ENCODE measurements at places on chromosomes 5 and 9. TPM values are rescaled to one million over a fixed set of nuclear protein-coding genes. Genes with fewer than 3 reads are reported as not detected.
A peak's percentile ranks its signal among the peaks of the same experiment; 100 is the strongest.

- DNase-seq: no peak
Measured at GRCh38 chr5:2529371-2530092, 221.9 kb downstream of the IRX2 start.

DNA sequence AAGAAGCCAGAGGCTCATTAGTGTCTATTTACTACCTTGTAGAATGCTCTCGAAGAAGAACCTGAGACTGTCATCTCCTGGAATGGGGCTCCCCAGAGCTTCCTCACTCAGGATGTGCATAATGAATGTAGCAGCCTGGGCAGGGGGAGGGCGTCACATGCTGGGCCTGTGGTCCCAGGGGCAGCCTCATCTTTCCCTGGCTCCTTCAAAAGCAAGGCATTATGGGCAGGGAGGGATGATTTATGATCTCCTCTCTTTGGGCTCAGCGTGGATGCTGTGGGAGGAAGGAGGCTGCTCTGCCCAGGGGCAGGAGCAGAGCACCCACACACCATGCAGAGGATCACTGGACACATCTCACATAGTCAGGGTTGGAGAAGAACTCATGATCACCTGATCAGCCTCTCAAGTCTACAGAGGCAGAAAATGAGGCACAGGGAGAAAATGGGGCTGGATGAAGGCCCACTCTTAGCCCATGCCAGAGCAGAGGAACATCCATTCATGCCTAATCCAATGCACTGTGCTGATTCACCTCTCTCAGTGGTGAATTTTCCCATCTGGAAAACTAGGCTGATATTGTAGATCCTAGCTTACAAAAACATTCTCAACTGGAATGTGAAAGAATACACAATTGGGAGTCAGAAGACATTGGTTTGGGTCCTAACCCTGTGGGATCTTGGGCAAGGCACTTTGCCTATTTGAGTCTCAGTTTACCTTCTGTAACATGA is 173.7 kb downstream of the CARTPT start:
- DNase-seq: peak; percentile 22

DNA sequence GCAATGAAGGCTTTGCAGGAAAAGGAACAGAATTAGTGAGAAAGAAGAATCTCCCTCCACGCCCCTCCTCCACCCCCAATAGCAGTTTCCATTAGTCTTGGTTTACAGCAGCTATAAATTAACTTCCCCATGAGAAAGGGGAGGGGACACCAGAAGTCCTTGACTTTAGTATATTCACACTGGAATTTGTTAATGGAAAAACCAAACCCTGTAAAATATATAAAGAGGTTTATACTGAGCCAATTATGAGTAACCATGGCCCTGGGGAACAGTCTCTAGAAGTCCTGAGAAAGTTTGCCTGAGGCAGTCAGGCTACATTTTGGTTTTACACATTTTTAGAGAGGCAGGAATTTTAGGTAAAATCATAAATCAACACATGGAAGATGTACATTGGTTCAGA is 88.5 kb downstream of the ALDH1A1 start:
- DNase-seq: no peak

DNA sequence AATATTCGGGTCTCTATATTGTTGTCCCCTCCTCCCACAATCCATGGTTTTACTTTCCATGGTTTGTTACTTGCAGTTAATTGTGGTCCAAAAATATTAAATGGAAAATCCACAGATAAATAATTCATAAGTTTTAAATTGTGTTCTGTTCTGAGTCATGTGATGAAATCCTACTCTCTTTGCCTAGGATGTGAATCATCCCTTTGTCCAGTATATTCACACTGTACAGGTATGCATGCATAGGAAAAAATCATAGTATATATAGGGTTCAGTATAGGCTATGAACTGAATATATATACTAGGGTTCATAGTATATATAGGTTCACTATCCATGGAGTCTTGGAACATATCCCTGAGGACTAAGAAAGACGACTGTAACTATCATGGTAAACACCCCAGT is 19.6 kb downstream of the INSYN2B start:
- no peak for DNase-seq

ARHGEF37 gene
- 1.1 TPM for total RNA-seq

- no peak for DNase-seq
Measured at GRCh38 chr5:67902497-67902830, 313.1 kb upstream of the PIK3R1 start.

GRCh38 chr5:172644711-172645110 is 3.6 kb downstream of the NEURL1B start:
- no peak for DNase-seq

PDLIM4 gene
- total RNA-seq: 10.6 TPM

GRCh38 chr5:32273821-32274220 is 38.9 kb downstream of the MTMR12 start:
- no peak for DNase-seq

- DNase-seq: no peak
Measured at GRCh38 chr9:32725066-32725860, 58.1 kb upstream of the TMEM215 start.

GRCh38 chr5:179314606-179315355 is 30.5 kb downstream of the ADAMTS2 start:
- DNase-seq: peak; percentile 3

GRCh38 chr5:131513780-131514179 is 121.2 kb downstream of the RAPGEF6 start:
- DNase-seq: no peak

- DNase-seq: no peak
Measured at GRCh38 chr5:140362311-140362710, 2.3 kb downstream of the SLC4A9 start.

GRCh38 chr5:170634256-170634990 is 130.6 kb downstream of the KCNIP1 start:
- no peak for DNase-seq

- DNase-seq: no peak
Measured at GRCh38 chr5:151140686-151141459, 16.7 kb downstream of the ANXA6 start.

BSPRY gene
- total RNA-seq: 6.4 TPM

OTP gene
- total RNA-seq: not detected

GRCh38 chr9:125630436-125630835 is 76.6 kb downstream of the MAPKAP1 start:
- no peak for DNase-seq

DNA sequence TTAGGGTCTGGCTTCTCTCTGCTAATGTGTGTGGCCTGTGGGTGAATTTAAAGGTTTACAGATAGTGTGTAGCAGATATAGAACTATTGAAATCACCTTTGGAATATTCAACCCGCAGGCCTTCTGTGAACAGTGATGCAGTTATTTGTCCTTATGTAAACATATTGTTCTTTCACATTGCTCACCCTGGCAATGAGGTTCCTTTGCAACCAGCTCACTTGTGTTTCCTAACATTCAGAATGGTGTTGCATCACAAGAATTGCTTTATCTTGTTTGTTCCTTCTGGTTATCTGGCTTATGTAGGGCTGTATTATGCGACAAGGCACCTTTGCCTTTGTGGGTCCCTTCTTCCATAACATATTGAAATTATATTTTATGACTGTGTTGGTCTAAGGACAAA is 370.3 kb downstream of the NNT start:
- no peak for DNase-seq

- DNase-seq: peak; percentile 31
Measured at GRCh38 chr5:170216257-170216864, 16.4 kb upstream of the C5orf58 start.

DNA sequence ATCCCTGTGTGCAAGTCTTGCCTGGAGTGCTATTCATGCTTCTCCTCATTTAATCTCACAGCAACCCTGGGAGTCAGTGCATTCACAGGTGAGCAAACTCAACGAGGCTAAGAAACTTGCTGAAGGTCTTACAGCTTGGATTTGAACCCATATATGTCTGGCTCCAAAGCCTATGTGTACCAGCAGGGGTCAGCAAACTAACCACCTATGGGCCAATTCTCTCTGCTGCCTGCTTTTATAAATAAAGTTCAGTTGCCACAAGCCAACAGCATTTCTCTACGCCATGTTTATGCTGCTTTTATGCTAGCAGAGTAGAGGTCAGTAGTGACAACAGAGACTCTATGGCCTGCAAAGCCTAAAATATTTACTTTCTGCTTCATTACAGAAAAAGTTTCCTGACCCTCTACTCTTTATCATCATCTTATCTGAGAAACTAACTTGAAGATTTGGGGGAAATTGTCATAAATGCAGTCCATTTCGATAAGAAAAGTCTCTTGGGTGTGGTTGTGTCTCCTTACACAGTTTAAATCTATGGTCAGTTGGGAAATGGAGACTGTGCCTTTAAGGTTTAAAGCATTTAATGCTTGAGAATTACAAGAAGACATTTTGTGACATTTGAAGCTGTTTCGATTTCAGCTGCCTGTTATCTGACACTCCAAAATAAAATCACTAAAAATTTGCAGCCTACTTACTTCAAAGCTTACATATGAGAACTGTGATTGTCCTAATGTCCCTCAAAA is 137.7 kb downstream of the PRELID2 start:
- peak; percentile 22 for DNase-seq

SPATA31A3 gene
- not detected for total RNA-seq

DNA sequence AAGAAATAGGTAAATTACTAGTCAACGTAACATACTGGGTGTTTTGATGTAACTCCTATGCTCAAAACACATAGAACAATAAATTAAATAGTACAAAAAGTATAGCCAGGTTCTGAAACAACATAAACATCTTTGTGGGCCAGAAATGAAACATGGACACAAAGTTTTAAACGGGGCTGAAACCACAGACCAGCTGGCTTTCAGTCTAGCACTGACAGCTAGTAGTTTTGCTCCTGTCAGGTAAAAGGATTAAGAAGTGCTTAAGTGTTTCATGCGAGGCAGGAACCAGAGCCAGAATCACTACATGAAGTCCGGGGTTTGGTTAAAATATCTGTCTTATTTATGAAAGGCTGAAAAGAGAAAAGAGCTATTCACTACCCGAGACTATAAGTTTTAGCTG is 19.5 kb downstream of the DCAF10 start:
- no peak for DNase-seq

MLANA gene
- total RNA-seq: not detected

- DNase-seq: no peak
Measured at GRCh38 chr5:146474065-146474464, 26.9 kb downstream of the TCERG1 start.

DNA sequence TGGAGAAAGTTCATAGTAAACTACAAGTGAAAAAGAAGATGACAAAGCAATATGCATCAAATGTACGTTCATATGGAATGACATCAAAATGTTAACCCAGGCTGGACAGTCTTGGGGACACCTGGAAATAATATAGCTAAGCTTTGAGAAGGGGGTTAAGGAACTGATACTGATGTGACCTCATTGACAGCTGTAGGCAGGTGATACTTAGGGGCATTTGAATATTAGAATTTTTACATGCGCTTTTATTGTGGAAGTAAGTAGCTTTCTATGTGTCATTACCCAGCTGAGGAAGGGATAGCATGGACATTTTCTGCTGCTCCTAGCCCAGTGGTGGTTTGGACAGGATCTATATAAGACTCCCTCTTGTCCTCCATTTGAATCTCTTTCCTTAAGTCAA is 299.7 kb downstream of the CWC27 start:
- DNase-seq: no peak

- DNase-seq: no peak
Measured at GRCh38 chr9:72839085-72839484, 113.8 kb downstream of the ALDH1A1 start.

Data from WTC11 (cell line).